GM12891 (cell line): ENCODE measurements at places on chromosomes 11 and 22.

GRCh38 chr11:4181782-4182721 lies 87.5 kb downstream of the RRM1 start:
- DNase-seq: peak; percentile 62

DNA sequence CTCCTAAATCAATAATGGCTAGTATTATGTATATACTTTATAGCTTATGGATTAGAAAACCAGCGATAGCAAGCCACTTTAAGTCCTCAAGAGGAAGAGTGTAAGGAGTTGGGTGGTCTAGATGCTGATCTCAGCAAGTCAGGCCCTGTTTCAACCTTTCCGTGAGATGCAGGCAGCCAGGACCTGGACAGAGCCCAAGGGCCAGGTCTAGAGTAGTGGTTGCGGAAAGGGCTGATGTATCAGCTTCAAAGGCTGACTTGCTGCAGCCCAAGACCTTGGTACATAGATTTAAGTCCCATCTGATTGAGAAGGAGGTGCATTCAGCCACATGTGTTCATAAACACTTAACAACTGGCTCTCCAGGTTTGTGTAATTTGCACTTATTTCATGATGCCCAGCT lies 33.4 kb downstream of the FLI1 start:
- no peak for DNase-seq

DNA sequence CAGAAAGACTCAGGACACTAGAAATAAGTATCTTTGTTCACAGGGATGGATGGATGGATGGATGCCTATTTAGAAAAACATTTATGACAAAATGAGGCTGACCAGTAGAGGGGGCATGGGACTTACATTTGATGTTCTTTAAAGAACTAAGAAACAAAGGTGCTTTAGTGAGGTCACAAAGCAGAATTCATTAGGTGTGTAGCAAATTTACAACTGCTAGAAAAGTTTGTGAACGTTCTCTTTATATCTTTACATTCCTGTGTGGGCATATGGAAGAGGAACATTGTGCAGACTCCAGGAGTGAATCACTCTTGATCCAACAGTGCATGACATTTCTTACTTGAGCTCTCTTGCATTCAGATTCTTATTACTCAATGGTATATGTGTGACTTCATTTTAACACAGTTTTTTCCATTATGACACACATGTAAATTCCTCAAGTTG lies 15.8 kb upstream of the SIK2 start:
- no peak for DNase-seq

- no peak for DNase-seq
Measured at GRCh38 chr11:31770011-31770700, 41.0 kb downstream of the PAX6 start.

- DNase-seq: no peak
Measured at GRCh38 chr22:36739185-36739584, 35.6 kb upstream of the CACNG2 start.

- DNase-seq: no peak
Measured at GRCh38 chr11:127044535-127044934, 44.0 kb upstream of the KIRREL3 start.

GRCh38 chr11:28919194-28919593 lies 811.0 kb downstream of the METTL15 start:
- DNase-seq: no peak

DNA sequence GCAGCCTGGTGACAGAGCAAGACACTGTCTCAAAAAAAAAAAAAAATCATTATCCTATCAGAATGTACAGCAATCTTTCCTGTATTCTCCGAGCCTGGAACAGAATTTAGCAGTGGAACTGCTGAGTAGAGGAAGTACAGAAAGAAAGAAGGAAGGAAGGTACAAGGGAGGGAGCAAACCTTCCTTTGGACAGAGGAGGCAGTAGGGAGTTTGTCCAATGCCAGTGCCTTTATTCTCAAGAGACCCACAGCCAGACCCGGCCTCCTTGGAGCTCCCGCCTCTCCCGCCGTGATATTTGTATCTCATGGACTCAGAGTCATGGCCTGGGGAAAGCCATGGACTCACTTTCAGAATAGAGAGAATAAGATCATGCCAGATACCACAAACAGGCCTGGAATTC lies 37.7 kb upstream of the LRRC55 start:
- DNase-seq: no peak

DNA sequence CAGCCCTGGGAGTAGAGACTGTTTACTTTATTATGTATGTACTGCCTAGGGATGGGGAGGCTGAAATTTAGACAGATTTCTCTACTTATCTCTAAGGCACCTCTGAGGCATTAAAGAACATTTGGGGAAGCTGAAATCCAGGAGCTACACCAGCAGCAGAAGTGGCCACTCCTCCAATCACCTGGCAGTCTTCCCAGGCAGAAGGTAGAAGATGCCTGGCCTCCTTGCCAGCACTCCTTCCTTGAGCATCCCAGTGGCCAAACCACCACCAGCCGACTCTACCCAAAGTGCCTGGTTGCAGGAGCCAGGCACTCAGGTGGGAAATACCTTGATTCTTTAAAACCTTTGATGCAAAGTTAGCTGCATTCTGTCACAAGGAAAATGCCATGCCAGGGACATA lies 1.9 kb upstream of the FAT3 start:
- no peak for DNase-seq

GRCh38 chr11:94010136-94010535 lies 11.0 kb upstream of the HEPHL1 start:
- no peak for DNase-seq

DNA sequence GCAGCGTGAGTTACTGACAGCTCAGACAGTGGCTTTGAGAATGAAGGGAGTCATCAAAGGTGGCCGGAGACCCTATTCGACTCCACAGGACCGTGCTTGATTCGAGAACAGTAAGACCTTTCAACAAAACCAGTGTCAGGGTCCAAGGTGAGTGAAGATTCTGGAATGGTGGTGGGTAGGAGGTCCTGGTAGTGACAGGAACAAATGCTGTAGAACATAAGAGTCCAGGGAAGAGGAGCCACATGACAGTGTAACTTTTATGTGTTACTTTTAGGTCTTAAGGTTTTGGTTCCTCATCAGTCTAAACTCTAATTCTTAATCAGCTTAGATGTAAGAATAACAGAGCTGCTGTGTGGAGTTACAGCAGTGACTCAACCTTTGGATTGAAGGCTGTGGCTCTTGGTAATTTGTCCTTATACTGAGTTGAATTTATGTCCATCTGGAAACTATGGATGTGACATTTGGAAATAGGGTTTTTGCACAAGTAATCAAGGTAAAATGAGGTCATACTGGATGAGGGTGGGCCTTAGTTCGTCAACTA lies 1.8 kb downstream of the TBC1D22A start:
- DNase-seq: no peak

GRCh38 chr11:57903441-57904123 lies 120.1 kb upstream of the OR9Q1 start:
- DNase-seq: peak; percentile 8
